ENCODE measurements at places on chromosomes 16 and 17.

DNA sequence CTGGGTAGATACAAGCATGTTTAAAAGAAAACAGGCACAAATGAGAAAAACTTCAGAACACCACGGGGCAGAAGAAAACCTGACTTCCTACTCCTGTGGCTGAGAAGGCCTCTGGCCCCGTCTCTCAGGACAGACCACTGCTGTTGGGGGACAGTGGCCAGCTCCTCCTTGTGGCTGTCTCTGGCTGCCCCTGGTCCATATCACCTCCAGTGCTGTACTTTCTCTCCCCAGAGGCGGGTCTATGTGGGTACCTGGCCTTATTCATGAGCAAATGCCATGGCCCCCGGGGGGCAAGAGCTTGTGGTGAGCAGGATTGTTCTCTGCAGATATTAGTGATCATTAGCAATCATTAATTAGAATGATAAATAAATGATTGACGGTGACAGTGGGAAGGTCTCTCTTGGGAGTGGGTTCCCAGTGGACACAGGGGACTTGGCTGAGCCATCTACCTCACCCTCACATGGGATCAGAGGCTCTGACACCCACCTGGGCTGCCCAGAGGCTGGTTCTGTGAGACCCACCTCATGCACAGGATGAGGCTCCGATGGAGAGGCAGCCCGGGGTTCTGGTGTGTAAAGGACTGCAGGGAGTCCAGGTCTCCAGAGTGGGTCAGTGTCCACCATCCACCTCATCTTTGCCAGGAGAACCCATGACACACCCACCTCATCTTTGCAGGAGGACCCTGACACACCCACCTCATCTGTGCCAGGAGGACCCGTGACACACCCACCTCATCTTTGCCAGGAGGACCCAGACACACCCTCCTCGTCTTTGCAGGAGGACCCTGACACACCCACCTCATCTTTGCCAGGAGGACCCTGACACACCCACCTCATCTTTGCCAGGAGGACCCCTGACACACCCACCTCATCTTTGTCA, 30.6 kb upstream of the CBFA2T3 start:
- no peak for DNase-seq

GRCh38 chr16:56848955-56849689, 15.9 kb upstream of the SLC12A3 start:
- peak; percentile 75 for DNase-seq

GRCh38 chr16:12271006-12271405, 294.5 kb downstream of the SNX29 start:
- DNase-seq = no peak

GRCh38 chr17:71432378-71433315, 688.2 kb upstream of the SOX9 start:
- no peak for DNase-seq

- no peak for DNase-seq
Observed at GRCh38 chr16:73047536-73048291, at the start of gene ZFHX3. ZFHX3 (minus strand) TSS chr16:73048128; CDS start chr16:72960145, 87,983 bp downstream.

DNA sequence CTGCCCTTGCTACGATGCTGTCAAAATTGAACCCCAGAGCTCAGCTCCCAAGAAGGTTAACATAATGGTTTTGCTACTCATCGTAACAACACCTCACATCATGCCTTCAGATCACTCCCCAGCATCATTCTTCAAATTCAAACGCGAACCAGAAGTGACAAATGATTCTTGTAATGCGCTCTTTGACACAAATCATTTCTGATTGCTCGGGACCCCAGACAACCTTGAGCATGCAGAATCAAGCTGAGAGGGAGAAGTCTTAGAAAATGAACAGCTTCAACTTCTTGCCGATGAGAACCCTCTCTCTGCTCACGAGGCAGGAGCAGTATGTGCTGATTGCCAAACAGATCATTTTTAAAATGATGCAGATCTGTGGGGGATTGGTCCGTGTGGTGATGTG, 241.0 kb upstream of the ASIC2 start:
- DNase-seq = no peak

GRCh38 chr16:69496376-69496775, 69.4 kb upstream of the NFAT5 start:
- no peak for DNase-seq

DNA sequence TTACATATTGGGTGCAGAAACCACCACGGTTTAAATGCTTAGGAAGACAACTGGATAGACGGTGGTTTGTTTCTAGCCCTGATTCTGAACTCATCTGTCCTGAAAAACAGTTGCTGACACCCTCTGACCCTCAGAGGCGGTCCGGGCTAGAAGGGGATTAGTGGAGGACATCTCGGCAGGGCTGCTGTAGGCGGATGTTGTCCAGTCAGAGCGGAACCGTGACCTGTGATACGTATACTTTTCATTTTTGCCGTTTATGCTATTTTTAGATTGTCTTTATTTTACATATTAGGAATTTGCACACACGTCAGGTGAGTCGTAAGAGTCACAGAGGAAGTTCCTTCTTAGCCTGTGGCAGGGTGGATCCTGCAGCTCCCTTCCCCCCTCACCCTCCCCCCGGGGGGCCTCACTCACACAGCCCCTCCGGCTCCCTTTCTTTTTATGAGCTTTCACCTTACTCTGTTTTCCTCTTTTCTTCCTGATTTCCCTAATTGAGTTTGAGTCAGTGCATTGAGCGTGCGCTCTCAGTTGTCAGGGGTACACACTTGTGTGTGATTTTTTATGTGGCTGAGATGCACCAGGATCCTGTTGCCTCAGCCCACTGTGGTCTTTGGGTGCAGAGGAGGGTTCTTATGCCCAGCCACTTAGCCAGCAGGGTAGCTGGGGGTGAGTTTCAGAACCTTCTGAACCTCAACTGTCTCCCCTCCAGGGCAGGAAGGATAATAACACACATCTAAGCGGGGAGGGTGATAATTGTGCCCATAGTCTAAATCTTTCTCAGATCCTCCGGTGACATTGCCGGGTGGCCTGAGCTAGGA, 211.1 kb upstream of the CHMP6 start:
- DNase-seq = no peak

- peak; percentile 36 for DNase-seq
Observed at GRCh38 chr16:72159386-72159785, 12.6 kb downstream of the PMFBP1 start.

DNA sequence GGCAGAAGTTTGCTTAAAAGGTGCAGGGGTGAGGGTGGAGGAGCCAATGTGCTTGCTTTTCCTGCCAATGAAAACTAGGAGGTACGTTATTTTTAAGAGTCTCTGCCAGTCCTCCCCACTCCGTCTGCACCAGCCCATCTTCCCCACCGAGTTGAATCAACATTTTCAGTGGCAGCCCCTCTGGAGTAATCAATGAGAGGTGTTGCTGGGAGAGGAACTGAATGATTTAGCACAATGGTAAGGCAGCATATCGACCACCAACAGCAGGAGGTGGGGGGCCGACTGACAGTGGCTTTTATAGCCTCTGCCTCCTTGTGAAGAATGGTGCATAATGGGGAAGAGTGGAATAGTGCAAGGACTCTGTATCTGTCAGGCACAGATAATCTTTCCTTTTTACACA, 1465.0 kb upstream of the GOT2 start:
- no peak for DNase-seq

GRCh38 chr16:81652798-81653505, 126.1 kb upstream of the PLCG2 start:
- no peak for DNase-seq

- no peak for DNase-seq
Observed at GRCh38 chr17:12536472-12536871, 129.2 kb upstream of the MYOCD start.

GRCh38 chr16:50932348-50932935, 190.6 kb downstream of the CYLD start:
- DNase-seq = no peak

- no peak for DNase-seq
Observed at GRCh38 chr16:19113577-19114358, at the start of gene ITPRIPL2. ITPRIPL2 (plus strand) TSS chr16:19113964; CDS start chr16:19114462, 498 bp downstream.

GRCh38 chr17:15947271-15947670, 2.3 kb downstream of the ADORA2B start:
- DNase-seq = no peak
